ENCODE measurements at places on chromosomes 11 and 22.
A peak's percentile ranks its signal among the peaks of the same experiment; 100 is the strongest.

DNA sequence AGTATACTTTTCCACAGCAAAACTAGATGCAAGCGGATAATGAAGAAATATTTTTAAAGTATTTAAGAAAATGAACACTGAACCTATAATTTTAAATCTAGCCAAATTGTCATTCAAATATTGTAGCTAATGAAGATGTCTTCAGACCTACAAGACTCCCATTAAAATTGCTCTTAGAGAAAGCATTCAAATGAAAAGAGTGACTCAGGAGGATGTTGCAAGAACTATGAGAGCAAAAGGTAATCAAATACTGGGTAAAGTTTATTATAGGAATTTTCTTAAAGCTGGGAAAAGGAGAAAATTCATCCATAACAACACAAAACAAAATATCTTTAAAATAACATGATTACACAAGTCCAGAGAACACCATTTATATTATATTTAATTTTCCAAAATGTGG, 5.4 kb upstream of the POU2AF1 start:
- no peak for DNase-seq

DNA sequence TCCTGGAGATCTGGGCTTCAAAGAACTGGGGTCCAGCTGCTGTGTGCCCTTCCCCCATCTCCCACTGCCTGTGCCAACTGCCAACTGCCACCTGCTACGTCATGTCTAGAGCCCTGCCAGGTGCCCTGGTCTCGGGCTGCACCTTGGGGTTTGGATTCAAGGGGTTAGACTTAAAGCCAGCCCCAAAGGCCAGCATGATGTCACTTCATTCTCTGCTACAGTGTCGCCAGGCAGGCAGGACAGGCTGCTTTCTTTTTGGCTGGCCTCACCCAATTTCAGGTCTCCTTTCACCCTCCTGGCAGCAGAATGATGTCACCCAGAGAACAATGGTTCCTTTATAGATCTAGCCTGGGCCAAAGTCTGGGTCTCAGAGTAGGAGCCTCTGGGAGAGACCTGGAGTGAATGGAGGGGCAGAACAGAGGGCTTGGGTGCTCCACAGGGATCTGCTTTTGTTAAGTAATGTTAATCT, 79.5 kb upstream of the CRYBB3 start:
- no peak for DNase-seq

DNA sequence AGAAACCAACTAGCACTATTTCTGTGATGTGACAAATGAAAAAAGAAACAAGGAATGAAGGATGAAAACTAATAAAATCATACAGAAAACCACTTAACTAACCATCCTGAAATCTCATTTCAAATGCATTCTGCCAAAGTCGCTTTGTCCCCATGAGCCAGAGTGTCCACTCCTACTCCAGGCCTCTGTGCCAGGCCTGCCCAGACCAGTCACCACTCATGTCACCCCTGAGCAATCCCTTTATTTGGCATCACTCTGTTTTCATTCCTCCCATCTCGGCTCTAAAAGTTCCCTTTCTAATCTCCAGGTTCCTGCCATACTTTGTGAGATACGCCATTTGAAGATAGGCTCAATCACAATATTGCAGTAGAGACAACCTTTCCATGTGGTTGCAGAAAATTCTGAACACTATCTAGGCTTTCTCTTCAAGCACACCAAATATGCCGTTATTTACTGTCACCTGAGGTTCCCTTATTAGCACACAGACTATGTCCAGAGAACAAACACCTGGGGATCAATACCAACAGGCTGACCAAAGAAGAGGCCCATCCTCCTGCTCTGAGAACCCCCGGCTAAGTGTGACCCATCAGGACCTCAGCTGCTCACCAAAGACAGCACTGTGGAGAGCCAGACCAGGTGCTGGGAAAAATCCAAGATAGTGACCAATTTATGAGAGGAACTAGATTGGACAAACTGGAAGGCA, 202.4 kb downstream of the LARGE1 start:
- DNase-seq, result no peak

- DNase-seq, result no peak
Observed at GRCh38 chr11:26201411-26201810, 130.5 kb upstream of the ANO3 start.

DNA sequence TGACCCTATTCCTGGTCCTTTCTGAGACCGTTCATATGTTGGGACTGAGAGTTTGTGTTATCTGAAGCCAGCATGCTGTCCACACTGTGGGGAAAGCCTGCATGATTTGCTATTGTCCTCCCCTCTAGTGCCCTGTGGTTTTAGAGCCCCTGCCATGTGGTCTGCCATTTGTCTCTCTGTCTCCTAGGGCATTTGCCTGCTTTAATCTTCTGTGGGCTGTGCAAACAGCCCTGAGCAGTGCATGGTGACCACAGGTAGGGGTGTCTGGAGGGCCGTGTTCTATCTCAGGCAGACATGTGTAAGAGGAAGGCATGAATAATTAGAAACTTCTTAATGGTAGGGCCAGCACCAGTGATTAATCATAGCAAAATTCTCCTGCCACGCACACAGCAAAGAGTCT, 23.0 kb downstream of the AMPD3 start:
- DNase-seq, result no peak

GRCh38 chr11:58992489-58992888, 53.2 kb downstream of the GLYATL1 start:
- no peak for DNase-seq

GRCh38 chr11:79082907-79083306, 357.9 kb downstream of the TENM4 start:
- DNase-seq, result no peak

GRCh38 chr11:17838102-17838501, 103.5 kb downstream of the KCNC1 start:
- no peak for DNase-seq

- no peak for DNase-seq
Observed at GRCh38 chr11:28615542-28615941, 507.4 kb downstream of the METTL15 start.

GRCh38 chr11:61273178-61274078, 21.7 kb downstream of the VWCE start:
- no peak for DNase-seq

GRCh38 chr11:115869780-115870431, 365.7 kb upstream of the CADM1 start:
- DNase-seq, result no peak

- DNase-seq, result no peak
Observed at GRCh38 chr11:103737747-103738146, 298.7 kb upstream of the DDI1 start.

DNA sequence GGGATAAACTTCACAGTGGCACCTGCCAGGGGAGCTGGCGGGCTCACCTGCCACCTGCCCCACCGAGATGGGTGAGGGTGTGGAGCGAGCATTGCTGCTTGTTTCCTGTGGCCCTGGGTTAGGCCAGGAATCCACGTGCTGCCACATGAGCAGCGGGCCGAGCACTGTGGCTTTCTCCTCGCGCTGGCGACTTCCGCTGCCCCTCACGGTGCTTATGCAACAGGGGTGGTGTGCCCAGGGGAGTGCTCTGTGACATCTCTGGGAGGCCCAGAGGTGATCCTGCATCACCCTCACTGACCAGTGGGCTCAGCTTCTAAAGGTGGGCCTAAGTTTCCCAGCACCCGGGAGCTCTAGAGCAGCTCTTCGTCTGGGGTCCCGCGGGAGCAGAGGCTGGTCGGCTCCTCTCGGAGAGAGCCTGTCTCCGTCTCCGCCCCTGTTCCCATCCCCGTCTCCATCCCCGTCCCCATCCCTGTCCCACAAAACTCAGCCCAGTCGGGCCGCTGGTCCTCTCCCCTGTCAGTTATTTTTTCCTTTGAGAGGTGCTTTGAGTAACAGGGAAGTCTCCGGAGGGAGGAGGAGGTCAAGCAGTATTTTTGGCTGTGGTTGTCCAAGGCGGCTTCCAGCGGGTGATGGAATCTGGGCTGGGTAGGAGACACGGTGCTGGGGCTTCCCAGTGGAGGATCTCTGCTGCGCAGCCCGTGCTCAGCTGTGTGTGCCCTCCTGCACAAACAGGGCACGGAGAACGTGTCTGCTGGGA, 42.5 kb downstream of the AP2A2 start:
- no peak for DNase-seq

- DNase-seq, result peak; percentile 75
Observed at GRCh38 chr11:46389450-46390330, 1.9 kb downstream of the CHRM4 start.

GRCh38 chr11:69352715-69353319, 58.9 kb downstream of the MYEOV start:
- no peak for DNase-seq

- DNase-seq, result peak; percentile 88
Observed at GRCh38 chr22:37199760-37200108, 11.7 kb upstream of the C1QTNF6 start.

- DNase-seq, result no peak
Observed at GRCh38 chr11:22666688-22667439, 453 bp downstream of the GAS2 start.

DNA sequence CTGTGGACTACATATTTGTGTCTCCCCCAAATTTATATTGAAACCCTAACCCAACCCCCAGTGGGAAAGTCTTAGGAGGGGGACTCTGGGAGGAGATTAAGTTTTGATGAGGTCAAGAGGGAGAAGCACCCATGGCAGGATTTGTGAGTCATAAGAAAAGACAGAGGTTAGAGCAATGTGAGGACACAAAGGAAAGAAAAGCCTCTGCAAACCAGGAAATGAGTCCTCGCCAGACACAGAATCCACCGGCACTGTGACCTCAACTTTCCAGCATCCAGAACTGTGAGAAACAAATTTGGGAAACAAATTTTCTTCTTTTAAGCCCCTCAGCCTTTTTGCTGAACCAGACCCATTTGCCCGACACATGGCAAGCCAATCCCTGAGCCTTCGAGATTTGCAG, 397.0 kb downstream of the NTM start:
- no peak for DNase-seq

- DNase-seq, result no peak
Observed at GRCh38 chr11:63595296-63595695, 18.9 kb downstream of the PLAAT3 start.

DNA sequence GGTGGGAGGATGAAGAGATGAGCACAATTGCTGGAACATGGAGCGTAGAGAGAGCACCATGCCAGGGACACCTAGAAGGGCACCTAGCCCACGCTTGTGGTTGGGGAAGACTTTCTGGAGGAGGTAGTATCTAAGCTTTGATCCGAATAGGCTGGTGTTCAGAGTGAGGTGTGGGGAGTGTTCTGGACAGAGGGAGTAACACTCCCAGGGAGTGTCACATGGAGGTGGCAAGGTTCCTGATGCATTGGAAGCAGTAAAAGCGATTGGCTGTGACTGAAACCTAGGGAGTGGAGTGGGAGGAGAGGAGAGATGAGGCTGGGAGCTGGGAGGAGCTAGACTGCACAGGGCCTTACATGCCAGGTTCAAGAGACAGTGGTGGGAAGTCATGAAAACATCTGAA, 188.0 kb upstream of the NCAM1 start:
- DNase-seq, result no peak

DNA sequence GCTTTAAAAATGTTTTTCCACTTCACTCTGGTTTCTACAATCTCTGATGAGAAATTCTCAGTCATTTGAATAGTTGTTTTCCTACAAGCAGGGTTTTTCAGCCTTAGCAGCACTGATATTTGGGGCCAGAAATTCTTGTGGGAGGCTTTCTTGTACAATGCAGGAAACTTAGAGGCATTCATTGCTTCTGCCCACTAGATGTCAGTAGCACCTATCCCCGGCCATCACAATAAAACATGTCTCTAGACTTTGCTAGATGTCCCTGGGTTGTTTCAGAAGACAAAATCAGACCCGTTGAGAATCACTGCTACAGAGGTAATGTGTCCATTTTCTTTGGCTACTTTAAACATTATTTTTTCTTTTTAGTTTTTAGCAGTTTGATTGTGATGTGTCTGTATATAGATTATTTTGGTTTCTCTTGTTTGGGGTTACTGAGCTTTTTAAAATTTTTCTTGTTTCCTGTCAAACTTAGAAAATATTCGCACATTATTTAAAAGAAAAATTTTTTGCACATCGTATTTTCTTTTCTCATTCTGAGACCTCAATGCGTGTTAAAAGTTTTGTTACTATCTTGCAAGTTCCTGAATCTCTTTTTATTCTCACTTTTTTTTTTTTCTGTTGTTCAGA, 60.8 kb upstream of the CCDC179 start:
- DNase-seq, result peak; percentile 13

DNA sequence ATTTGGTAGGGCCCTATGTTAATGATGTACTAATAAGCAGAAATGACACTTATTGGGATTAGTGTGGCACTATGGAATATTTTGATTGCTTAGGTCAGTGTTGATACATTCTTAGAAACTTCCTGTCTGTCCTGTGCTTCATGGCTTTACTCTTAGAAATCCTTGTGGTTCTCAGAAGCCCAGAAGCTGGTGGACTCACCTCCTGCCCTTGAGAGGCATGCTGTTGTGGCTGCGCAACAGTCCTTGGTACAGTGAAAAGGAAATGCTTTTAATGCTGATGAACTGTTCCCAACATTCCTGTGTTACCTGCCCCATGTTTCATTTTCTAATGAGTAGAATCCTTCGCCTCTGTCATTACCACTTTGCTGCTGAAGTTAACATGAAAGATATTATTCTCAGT, 52.4 kb upstream of the MYO18B start:
- DNase-seq, result no peak

GRCh38 chr11:3873712-3874349, 18.4 kb downstream of the STIM1 start:
- DNase-seq, result no peak

DNA sequence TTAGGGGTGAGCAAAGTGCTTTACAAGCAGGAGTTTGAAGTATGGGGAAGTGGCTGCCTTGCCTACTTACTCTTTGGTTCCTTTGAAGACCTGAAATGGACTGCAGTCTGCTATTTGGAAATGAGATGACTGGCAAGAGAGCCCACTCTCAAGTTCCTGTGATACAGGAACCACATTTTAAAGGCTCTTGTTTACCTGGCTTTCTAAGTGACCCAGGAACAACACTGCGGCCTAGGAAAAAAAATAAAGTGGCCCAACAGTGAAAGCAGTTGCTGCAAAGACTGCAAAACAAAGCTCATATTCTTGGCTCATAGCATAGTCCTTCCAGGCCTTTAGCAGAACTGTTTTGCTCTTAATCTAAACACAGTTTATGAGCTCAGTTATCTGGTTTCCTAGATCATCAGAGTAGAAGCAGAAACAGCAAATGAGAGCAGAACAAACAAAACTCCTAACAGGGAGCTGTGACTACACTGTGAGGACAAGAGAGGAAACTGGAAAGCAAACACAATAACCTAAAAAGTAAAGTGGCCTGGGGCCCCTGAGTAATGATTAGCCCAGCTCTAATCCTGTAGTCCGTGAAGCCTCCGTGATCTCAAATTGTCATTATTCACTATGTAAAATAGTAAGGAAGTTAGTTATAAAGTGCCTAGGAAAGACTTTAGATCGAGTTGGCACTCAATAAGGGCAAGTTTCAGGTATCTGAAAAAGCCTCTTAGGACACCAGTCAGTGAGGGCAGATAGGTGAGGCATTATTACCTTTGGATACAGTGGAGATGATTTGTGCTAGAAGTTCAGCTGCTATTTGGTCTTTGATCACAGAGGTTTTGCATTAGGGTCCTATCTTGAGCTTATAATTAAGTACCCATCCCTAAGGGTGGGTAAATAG, 11.5 kb downstream of the CCDC117 start:
- no peak for DNase-seq

Measured in erythroblast (primary cell).